CD4-positive, alpha-beta T cell (primary cell): ENCODE measurements at places on chromosomes 7 and 10.

DNA sequence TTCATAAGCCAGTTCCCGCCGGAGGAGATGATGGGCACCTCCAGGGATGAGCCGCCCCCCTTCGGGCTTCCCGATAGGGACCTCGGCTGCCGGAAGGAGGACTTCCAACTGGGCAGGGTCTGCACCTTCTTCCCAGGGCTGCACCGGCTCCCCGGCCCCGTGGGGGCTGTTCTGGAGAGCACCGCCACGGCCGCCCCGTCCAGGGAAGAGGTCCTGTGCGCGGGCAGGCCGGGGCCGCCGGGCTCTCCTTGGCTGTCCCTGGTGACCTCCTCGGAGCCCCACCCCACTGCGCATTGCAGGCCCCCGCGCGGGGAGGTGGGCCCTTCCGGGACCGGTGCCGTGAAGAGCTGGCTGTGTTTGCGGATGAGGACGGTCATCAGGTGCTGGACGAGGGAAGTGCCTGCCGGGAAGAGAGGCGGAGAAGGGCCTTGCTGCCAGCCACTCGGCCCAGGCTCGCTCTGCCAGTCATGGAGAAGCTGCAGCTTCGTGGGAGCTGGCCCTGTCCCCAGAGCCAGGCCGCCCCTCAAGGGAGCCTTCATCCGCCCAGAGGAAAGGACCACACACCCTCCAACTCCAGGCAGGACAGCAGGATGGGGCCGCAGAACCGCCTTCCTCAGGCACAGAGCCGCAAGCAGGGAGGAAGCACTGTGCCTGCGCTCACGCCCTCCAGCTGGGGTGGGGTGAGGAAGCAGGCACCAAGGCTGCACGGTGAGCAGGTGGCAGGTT, 144.4 kb downstream of the MAPK8 start:
- H3K4me1 ChIP-seq: no peaks in the 10 kb centered on the region
- H3K4me3 ChIP-seq: no peak overlapping the region
- no peak overlapping the region for H3K27ac ChIP-seq

DNA sequence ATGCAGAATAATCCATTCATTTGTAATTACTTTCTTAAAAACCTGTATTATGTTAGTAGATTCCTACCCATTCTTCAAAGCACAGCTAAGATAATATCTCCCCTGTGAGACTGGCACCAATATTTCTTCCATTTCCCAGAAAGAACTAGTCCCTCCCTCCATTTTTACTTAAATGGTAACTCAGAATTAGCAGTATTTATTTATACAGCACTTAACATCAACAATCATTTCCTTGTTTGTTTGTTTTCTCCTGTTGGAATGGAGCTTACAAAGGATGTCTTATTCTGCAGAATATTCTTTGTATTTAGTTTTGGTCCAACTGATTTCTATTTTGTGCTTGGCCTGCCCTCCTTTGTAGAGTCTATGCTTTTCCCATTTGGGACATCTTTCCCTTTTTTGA, 32.1 kb upstream of the PTPN12 start:
- no peak overlapping the region for H3K4me3 ChIP-seq
- H3K27me3 ChIP-seq: no peaks in the 10 kb centered on the region
- H3K27ac ChIP-seq: no peak overlapping the region
- H3K4me1 ChIP-seq: no peaks in the 10 kb centered on the region
- DNase-seq: no peak

GRCh38 chr10:25666276-25666675, 267.8 kb upstream of the MYO3A start:
- H3K4me3 ChIP-seq: no peak overlapping the region
- no peaks in the 10 kb centered on the region for H3K4me1 ChIP-seq
- H3K27ac ChIP-seq: no peak overlapping the region

DNA sequence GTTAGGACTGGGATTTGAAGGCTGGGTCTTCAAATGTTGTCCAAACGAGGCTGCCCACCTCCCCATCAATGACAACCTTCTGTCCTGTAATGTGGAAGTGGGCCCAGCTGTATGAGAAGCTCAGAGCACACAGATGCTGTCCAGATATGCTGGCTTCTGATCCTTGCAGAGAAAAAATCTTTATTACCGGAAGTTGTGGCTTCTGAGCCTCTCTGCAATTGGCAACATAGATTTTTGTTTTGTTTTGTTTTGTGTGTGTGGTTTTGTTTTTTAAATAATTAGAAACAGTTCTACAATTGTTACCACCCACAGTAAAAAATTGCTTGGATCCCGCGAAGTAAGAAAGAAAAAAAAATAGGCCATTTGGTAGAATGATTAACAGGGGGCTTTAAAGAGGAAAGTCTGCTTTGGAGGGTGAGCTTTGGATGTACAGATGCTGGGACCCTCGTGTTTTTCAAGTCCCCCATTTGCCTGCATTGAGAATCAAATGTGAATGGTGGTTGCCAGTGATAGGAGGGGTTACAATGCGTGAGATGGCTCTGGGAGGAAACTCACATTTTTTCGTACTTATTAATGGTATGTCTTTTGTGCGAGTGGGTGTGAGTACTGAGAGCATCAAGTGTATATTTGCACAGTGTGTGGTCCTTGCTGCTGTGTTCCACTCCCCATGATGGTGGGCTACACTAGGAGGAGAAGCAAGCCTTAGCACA, 153.2 kb downstream of the TCF7L2 start:
- H3K4me3 ChIP-seq: no peak overlapping the region
- no peaks in the 10 kb centered on the region for H3K27me3 ChIP-seq
- no peak for DNase-seq
- H3K27ac ChIP-seq: no peak overlapping the region

- no peak overlapping the region for H3K4me3 ChIP-seq
- H3K36me3 ChIP-seq: no peaks in the 10 kb centered on the region
- H3K27ac ChIP-seq: no peak overlapping the region
- peaks cover 5% of the 10 kb centered on the region for H3K4me1 ChIP-seq
- no peaks in the 10 kb centered on the region for H3K27me3 ChIP-seq
- DNase-seq: peak; percentile 37
Measured at GRCh38 chr7:74417419-74417971, 36.2 kb upstream of the GTF2IRD1 start.

- no peak overlapping the region for H3K4me3 ChIP-seq
- no peaks in the 10 kb centered on the region for H3K27me3 ChIP-seq
- no peak overlapping the region for H3K27ac ChIP-seq
- H3K4me1 ChIP-seq: no peaks in the 10 kb centered on the region
- DNase-seq: no peak
Measured at GRCh38 chr7:95375591-95376257, 20.5 kb downstream of the PON3 start.

DNA sequence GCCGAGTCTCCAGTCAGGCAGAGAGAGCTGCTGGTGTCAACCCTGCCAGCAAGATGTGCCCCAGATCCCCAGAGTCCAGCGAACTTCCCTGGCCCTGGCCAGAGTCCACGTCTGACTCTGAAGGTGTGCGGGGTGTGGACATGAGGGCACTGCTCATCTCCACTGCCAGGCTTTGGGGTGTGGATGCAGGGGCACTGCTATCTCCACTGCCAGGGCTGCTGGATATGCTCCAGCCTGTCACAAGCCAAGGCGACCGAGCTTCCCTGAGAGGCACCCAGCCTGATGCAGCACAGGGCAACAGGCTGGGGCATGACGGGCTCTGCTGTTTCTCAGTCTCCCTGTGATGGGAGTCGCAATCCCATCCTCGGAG, 596.8 kb downstream of the PTPRN2 start:
- no peaks in the 10 kb centered on the region for H3K27me3 ChIP-seq
- H3K36me3 ChIP-seq: no peaks in the 10 kb centered on the region
- no peaks in the 10 kb centered on the region for H3K4me1 ChIP-seq

DNA sequence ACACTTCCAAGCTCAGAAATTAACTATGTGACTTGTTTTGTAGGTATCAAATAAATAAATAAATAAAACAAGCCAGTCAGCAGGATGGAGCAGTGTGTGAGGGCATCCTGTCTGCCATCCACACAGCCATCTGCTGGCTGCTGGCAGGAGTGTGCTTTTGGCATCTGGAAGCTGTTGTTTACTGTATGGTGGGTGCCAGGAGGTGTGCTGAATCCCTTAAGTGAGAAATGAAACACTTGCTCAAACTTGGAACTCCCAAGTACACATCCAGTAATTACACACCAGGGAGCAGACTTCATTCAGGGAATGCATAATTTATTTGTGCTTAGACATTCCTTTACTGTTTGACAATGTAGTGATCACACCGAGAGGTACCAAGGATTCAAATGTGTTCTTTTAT, 16.9 kb upstream of the TAX1BP1 start:
- no peak overlapping the region for H3K4me3 ChIP-seq
- DNase-seq: no peak
- no peaks in the 10 kb centered on the region for H3K27me3 ChIP-seq
- H3K4me1 ChIP-seq: no peaks in the 10 kb centered on the region
- H3K27ac ChIP-seq: no peak overlapping the region
- H3K36me3 ChIP-seq: no peaks in the 10 kb centered on the region

- peak; percentile 42 for DNase-seq
- H3K36me3 ChIP-seq: peaks cover 3% of the 10 kb centered on the region
- no peak overlapping the region for H3K27ac ChIP-seq
- H3K27me3 ChIP-seq: no peaks in the 10 kb centered on the region
- H3K4me3 ChIP-seq: no peak overlapping the region
Measured at GRCh38 chr7:151742713-151743480, 134.0 kb downstream of the PRKAG2 start.

- H3K4me3 ChIP-seq: no peak overlapping the region
- DNase-seq: no peak
- H3K27me3 ChIP-seq: no peaks in the 10 kb centered on the region
- no peaks in the 10 kb centered on the region for H3K36me3 ChIP-seq
Measured at GRCh38 chr7:6231184-6231583, 41.2 kb downstream of the CYTH3 start.

DNA sequence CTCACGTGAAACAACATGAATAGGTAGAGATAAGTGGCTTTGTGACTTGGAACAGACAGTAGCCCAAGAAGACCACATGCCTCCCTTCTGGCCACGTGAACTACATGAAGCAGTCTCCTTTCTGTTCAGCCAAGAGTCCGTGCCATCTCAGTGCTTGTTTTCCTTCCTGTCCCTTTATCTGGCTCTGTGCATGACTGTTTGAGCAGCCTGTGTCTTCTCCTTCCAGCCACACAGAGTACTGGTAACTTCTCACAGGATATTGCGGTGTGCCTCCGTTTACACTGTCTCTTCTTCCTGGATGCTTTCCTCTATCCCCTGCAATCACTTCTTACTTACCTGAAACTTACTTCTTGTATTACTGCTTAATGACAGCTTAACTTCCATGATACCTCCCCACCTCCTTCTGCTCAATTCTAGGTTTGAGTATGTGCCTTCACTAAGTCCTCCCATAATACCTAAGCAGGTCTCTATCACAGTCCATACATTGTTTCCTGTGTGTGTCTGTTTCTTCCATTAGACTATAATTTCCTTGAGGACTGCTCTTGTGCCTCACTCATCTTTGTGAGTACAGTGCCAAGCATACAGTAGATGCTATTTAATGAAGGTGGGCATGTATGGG, 748.7 kb downstream of the AUTS2 start:
- no peaks in the 10 kb centered on the region for H3K27me3 ChIP-seq
- no peaks in the 10 kb centered on the region for H3K36me3 ChIP-seq
- H3K4me3 ChIP-seq: no peak overlapping the region
- H3K4me1 ChIP-seq: no peaks in the 10 kb centered on the region
- no peak for DNase-seq

DNA sequence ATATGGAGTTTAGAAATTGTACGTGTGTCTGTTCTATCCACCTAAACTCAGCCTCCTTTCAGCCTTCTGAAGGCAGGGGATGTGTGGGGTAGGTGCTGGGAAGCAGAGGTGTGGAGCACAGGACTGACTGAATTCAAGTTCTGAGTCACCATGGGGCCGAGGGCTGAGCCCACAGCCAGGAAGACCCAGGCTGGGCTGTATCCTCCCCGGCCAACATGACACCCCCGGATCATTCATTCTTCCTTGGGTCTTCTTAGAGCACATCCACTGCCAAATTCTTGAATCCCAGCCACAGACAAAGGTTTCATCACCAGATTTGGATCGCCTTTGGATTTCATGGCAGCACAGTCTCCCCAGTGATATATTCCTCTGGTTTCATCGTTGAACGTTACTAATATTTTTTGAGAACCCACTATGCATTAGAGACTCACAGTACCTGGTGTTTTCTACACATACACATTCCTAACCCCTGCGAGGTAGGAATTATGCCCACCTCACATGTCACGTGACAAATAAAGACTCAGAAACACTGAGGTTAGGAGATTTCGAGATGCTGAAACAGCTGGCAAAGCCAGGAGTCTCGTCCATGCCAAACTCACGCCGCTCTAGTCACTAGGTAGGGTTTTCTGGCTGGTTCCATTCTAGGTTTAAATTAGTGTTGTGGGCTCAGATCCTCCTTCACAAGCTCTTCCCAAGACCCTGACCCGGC, 26.9 kb downstream of the CCDC3 start:
- no peak for DNase-seq
- no peak overlapping the region for H3K27ac ChIP-seq
- H3K27me3 ChIP-seq: peaks cover 2% of the 10 kb centered on the region
- no peak overlapping the region for H3K4me3 ChIP-seq

DNA sequence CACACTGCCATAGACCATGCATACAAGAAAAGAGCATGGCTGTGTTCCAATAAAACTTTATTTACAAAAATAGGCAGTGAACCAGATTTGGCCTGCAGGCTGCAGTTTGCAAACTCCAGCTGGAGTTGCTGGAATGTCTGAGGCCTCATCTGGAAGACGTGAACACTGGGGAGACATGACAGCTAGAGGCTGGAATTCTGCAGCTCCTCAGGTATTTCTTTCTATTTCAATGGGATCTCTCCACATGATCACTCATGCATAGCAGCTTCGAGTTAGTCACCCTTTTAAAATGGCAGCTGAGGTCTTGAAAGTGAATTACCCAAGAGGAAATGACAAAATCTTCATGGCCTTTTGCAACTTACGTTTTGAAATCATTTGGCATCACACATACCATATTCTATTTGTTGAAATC, 52.6 kb upstream of the BET1 start:
- no peak overlapping the region for H3K27ac ChIP-seq
- H3K27me3 ChIP-seq: peaks cover 8% of the 10 kb centered on the region
- H3K36me3 ChIP-seq: no peaks in the 10 kb centered on the region
- no peaks in the 10 kb centered on the region for H3K4me1 ChIP-seq
- no peak for DNase-seq
